ENCODE measurements at places on chromosomes 1 and 21.

DNA sequence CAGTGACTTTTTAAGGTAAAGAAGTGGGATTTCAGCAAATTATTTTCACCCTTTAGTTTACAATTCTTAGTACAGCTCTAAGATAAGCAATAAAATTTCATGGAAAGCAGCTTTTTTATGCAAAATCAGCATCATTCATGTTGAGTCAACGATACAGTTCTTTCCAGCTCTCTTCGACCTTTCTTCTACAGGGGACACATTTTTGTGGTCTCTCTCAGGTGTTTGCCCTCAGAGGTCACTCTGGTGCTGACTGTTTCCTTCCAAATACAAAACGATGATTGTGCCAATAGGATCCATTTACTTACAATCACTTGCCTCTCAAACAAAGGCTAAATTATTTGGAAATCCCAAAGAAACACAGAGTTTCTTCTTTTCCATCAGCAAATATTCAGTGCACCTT is 51.0 kb downstream of the PSMG1 start:
- no peak for DNase-seq

DNA sequence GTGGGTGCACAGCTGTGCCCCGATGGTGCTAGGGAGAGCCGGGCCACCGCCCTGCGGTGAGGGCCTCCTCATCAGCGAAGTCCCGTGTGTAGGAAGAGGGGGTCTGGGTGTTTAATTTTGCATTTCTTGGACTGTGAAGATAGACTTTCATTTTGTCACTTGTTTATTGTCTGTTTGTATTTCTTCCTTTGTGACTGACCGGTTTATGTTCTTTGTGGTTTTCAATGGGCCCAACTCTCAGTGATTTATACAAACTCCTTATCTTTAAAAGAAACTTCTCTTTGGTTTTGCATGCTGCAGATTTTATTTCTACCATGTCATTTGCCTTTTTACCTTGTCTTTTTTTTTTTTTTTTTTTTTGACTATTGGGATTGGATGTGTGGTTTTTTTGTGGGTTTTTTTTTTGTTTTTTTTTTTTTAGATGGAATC is 65.1 kb downstream of the COL18A1 start:
- no peak for DNase-seq

- DNase-seq, result no peak
Measured at GRCh38 chr21:44753357-44753756, 42.0 kb upstream of the TSPEAR start.

DNA sequence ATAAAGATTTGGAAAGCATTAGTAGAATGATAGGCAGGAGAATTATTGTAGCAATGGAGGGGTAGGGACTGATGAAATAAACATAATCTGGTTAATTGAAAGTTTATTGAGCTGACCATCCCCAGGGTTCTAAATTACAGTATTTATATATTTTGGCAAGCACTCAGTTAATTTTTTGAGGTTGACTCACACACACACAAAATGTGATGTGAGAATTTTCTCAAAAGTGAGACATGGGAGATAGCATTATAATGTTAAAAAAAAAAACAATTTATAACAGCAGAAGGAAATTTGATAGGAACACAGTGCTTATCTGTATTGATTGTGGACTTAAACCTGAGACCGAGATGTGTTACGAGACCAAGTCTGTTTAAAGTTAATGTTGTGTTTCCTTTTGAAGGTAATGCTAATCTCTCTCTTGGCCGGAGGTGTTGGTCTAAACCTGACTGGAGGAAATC is 24.6 kb downstream of the TRIM45 start:
- no peak for DNase-seq
